ENCODE measurements at places on chromosomes 5 and 9.

GRCh38 chr5:156826150-156826549 is 23.9 kb upstream of the PPP1R2B start:
- DNase-seq = no peak

DNA sequence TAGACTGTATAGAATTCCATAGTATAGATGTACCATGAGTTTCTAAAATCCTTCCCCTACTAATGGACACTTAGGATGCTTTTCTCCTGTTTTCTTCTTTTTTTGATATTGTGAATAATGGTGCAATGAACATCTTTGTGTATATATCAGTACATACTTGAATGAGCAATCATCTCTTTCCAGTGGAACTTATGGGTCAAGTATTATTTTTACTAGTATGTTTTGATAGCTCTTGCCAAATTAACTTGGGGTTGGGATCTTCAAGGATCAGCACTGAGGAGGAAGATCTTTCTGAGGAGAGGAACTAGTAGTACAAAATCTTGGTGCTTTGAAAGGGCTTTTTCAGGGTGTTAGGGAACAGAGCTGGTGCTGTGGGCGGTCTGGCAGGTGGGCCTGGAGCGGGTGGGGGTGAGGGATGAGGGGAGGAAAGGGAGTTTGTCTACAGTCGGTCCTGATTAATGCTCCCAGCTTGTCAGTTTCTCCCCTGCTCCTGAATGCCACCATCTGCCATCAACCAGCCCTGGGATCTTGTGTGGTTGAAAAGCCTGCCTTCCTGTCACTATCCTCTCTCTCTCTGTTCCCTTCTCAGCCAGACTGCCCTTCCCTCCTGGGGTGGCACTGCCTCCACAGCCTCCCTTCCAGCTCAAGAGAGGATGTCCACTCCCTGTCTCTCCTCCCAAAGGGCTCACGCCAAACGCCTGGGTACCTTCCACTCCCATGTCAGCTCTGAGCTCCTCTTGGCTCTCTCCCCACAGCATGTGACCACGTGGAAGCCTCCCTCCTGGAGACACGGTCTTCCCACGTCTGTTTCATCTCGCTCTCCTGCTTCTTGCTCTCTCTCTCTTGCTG is 185.9 kb downstream of the DAB2IP start:
- no peak for DNase-seq

GRCh38 chr5:33114361-33114760 is 326.4 kb upstream of the TARS1 start:
- DNase-seq = no peak

DNA sequence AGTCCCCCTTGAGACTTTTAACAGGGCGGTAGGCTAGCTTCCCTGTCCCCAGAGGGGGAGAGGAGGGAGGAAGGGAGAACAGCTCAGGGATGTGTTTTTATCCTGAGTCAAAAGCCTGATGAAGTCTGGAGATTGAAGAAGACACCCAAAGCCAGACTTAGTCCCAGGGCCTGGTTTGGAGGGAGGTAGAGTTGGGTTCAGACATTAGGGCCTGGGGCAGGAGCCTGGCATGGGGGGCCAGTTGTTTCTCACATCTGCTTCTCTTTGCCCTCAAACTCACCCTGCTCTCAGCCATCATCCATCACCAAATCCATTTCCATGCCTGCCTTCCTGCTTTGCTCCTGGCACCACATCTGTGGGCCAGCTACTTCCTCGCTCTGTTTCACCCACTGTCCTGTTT is 2.9 kb downstream of the MYORG start:
- DNase-seq = no peak

- no peak for DNase-seq
Observed at GRCh38 chr5:123059455-123059854, 22.9 kb upstream of the PPIC start.

GRCh38 chr5:177430972-177431316 is 4.5 kb downstream of the GRK6 start:
- DNase-seq = no peak

- DNase-seq = no peak
Observed at GRCh38 chr5:20445326-20445860, 457.4 kb upstream of the CDH18 start.

DNA sequence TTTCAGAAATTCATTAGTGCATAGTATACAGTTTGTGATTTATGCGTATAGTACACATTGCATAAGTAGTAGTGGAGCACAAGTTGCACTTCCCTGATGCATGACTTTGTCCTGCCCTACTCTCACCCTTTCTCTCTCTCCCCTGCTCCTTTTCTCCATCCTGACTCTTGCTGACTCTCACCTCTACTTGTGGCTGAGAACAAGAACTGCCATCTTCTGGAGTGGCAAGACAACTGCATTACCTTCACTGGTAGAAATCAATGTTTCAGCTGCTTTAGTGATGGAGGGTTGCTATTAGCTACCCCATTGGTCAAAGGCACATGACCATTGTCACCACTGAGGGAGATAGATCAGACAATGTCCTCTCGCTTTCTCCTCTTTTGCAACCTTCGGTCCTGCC is 26.9 kb downstream of the SPEF2 start:
- DNase-seq = no peak

GRCh38 chr9:116312221-116312620 is 158.6 kb downstream of the PAPPA start:
- no peak for DNase-seq

GRCh38 chr5:2052687-2053086 is 170.0 kb upstream of the IRX4 start:
- no peak for DNase-seq

- DNase-seq = no peak
Observed at GRCh38 chr9:115883467-115884329, 269.9 kb upstream of the PAPPA start.
